NCI-H2107 (cell line): ENCODE measurements at places on chromosomes 7 and 10.
A peak's percentile ranks its signal among the peaks of the same experiment; 100 is the strongest.

- no peak for DNase-seq
These were observed 923.0 kb downstream of the REEP3 start for GRCh38 chr10:64444163-64444562.

DNA sequence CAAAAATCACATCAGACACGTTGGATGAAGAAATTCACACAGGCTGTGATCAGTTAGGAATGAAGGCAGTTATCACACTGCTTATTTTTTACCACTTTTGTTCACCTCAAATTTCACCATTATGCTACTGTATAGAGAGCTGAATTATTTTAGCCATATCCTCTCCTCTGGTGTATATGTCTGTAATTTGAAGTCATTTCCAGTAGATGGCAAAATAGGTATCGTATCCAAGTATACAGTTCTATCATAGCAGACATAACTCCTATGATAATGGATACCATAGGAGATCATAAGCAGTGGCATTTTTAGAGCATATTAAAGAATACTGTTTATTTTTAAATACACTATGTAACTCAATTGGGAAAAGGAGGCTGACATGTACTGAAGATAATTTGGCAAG is 909.7 kb downstream of the DNAJB9 start:
- no peak for DNase-seq

- DNase-seq: no peak
These were observed 194.9 kb downstream of the DIP2C start for GRCh38 chr10:494556-494955.

DNA sequence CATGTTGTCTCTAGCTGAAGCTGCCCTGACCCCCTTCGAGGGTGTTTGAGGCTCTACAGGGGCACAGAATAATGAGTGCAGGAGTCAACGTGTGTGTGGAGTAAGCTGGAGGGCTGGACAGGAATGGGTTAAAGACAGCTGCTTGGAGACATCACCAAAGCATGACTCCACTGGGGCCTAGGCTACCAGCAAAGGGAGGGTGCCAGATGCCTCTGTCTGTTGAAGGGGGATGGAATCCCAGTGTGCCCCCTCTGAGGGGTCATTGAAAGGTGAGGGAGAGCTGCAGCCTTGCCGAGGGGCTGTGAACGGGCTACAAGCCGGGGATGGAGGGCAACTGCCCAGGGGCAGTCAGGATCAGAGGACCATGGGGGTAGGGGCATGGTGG is 51.7 kb upstream of the PODXL start:
- no peak for DNase-seq

DNA sequence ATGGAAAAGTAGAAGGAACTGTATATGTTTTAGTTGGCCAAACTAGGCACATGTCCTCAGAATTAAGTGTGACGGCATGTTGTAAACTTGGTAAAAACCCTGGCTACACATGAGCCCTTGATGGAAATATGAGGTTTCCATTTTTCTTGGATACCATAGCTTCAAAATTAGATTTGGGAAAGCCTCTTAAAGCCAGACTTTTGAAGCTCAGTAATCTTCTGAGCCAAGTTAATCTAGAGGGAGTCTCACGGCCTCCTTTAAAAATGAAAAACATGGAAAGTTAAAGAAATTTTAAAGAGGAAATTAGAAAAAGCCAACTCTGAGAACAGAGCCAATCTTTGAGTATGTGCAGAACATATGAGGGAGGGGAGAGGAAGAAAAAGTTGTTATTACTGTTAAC is 376.0 kb downstream of the CTNNA3 start:
- DNase-seq: no peak

DNA sequence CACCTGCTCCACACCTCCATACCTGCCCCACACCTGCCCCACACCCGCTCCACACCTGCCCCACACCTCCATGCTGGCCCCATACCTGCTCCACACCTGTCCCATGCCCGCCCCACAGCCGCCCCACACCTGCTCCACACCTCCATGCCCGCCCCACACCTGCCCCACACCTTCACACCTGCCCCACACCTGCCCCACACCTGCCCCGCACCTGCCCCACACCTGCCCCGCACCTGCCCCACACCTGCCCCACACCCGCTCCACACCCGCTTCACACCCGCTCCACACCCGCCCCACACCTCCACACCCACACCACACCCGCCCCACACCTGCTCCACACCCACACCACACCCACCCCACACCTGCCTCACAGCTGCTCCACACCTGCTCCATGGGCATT is 53.0 kb downstream of the PARP12 start:
- no peak for DNase-seq

GRCh38 chr7:130071701-130072622 is 1.6 kb downstream of the KLHDC10 start:
- DNase-seq: peak; percentile 58

DNA sequence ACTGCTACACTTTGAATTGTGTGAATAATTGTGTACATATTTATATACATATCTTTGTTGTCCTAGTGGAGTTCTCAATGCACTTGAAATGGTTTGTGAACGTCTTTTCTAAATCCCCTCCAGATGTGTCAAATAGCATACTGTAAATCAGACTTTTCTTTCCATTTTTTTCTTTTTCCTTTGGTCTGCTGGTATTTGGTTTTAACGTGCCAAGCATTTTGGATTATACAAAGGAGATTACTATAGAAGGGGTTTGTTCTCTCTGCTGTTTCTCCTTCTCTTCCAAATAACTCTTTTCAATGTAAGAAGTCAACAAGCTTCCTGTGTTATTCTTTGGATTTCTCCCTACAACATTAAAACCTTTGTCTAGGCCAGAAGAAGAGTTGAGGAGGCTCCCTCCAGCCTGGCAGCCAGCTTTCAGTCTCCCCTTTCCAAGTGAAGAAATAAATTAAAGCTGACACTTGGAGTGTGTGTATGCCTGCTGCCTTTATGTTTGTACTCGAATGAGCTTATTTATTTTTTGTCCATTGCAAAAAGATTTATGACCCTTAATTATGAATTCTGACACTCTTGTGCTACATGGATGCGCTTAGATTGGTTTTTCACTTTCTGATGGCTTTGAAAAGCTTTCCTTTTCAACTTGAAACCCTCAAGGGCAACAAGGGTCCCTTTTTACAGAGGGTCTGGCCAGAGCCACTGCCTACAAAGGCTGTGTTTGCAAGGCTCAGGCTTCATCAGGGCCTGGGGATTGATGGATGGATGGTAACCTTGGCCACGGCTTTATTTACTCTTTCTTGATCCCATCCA is 107.8 kb downstream of the RAB18 start:
- no peak for DNase-seq

DNA sequence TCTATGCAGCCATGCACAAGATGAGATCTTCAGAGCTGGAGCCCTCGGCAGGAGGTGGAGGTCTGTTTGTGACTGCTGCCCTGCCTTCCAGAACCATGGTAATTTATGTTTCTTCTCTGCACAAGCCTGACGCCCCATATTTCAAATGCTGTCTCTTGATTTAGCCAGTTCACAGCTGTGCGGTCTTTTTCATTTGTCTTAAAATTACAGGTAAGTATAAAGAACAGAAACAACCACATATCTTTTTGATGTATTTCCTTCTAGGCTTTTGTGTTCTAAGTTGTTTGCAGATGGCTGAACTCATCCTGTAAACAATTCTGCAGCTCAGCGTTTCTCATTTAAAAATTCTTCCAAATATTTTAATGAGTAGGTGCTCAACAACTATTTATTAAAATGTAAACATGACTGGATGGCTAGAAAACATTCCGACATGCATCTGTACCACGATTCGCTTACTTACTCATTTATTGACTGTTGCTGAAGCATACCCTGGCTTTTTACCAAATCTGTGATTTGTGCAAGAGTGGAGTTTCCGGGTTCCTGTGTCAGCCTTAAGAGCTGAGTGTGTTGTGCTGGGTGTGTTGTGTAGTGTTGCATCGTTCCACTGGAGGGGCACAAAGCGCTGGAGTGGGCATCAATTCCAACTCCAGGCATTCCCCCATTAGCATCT is 58.9 kb downstream of the PIP4K2A start:
- no peak for DNase-seq

DNA sequence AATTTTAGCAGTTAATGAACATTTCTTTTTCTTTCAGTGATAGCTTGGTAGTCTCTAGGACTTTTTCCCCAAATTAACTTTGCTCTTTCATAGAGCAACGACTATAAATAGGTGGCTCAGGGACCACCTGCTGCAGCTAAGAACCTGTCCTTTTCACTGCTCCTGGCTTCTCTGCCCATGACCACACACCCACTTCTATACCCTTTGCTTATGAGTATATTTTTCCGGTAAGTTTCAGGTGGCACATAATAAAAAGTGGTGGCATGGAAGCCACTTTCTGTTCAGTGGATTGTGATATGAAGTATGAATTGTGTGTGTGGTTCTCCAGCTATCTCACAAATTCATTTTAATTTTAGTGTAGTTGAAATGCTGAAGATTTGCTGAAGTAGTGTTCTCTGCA is 1.2 kb downstream of the ING3 start:
- no peak for DNase-seq

DNA sequence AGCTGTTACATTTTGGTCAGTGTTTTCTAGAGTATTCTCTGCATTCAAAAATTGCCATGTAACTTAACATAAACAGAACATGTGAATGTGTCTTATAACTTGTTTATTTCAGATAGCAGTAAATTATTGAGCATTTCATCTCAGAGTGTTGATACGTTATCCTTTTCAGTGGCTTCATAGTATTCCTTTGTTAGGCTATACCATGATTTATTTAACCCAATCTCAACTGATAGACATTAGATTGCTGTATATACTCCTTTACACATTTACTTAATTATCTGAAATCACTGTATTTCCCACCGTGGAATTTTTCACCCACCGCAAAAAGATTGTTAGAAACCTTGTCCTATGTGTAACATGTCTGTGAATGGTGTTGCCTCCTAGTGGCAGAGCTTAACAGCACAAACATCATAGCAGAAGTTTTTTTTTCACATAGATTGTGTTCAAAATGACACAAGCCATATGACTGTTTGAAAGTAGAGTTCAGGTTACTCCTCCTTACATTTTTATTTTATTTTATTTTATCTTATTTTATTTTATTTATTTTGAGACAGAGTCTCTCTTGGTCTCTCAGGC is 21.4 kb downstream of the SLF2 start:
- DNase-seq: no peak

GRCh38 chr10:103199488-103199887 is 6.4 kb upstream of the NT5C2 start:
- DNase-seq: no peak

- no peak for DNase-seq
These were observed 311.2 kb upstream of the GNAI1 start for GRCh38 chr7:79823246-79823951.

- peak; percentile 96 for DNase-seq
These were observed 297.1 kb upstream of the NFE2L3 start for GRCh38 chr7:25854608-25855497.

DNA sequence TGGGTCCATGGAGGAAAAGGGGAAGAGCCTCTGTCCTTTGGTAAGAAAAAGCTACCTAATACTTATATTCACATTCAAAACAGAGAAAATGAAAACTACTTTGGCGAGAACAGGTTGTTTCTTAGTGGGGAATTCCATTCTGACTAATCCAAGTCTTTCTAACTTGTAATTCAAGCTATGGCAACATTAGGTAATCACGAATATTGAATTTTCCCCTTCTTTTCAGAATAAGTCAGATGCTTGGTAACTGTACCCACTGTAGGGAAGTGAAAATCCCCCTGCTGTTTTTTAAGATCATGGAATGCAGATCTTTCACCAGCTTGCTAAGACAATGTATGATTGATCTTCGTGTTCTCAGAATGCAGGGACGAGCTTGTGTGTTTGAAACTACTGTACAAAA is 384.4 kb downstream of the TCERG1L start:
- DNase-seq: no peak

GRCh38 chr10:132269266-132270230 is 38.2 kb downstream of the STK32C start:
- DNase-seq: no peak
